ENCODE measurements at places on chromosomes 6 and 20.

- peak; percentile 53 for DNase-seq
These were observed at the start of gene FAM184A for GRCh38 chr6:119078376-119079282. Gene FAM184A (minus strand): TSS chr6:119078664. CDS start chr6:119078299, 365 bp downstream.

DNA sequence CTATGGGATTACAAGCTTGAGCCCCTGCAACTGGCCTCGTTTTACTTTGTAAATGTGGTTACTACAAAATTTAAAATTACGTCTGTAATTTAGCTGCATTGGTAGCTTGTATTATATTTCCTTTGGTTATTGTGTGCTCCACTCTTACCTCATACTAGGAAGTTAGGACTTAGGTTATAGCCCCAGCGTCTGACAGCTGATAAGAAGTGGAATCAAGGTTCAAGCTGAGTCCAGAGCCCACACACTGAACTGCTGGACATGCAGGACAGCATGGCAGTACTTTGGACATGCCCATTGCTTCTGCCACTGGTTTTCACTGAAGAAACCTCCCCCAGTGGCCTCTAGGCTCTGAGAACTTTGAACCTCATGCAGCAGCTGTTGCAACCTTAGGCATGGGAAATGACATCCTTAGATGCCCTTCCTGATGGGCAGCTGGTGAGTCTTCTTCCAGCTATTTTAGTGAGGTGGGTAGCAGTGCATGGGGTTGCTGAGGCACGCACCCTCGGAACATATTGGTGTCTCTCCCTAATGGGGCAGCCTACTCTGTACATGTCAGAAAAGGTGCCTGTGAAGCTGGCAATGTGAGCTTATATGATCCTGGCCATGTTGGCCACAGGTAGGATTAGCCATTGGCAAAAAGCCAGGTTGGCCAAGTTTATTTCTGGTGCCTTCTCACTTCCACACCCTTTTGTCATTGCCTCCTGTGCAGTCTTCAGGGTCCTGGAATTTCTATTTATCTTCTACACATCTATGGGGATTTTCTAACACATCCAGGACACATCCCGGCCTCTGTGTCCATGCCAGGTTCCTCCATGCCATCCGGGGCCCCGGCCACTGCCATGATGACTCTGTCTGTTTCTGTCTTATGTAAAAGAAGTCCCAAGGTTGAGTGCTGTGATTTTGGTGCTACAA is 85.3 kb downstream of the CDS2 start:
- DNase-seq = no peak

DNA sequence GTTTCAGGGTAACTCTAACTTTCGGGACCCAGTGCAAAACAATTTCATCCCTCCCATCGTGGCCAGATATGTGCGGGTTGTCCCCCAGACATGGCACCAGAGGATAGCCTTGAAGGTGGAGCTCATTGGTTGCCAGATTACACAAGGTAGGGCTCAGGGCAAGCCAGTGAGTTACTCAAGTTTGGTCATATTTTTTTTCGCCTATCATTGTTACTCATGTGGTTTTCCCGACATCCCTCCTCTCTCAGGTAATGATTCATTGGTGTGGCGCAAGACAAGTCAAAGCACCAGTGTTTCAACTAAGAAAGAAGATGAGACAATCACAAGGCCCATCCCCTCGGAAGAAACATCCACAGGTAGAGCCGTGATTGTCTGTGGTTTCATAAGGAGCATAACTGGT is 58.2 kb downstream of the DCBLD1 start:
- DNase-seq = no peak

GRCh38 chr6:15956205-15957106 is 172.4 kb upstream of the MYLIP start:
- no peak for DNase-seq

DNA sequence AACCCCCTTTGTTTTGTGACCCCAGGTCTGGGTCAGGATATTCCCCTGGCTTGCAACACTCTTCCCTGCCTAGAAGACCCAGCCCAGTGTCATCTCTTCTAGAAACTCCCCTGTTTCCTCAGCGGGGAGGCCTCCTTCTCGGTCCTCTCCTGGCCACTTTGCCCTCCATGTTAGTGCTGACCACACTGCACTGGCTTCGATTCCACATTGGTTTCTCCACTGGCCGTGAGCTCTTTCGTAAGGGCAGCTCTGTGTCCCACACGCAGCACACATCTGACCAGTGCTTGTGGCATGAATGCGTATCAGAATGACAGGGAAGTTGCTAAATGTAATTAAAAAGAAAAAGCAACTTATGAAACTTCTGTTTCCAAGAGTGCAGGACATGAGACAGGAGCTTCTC is 49.4 kb upstream of the FNDC1 start:
- DNase-seq = no peak

DNA sequence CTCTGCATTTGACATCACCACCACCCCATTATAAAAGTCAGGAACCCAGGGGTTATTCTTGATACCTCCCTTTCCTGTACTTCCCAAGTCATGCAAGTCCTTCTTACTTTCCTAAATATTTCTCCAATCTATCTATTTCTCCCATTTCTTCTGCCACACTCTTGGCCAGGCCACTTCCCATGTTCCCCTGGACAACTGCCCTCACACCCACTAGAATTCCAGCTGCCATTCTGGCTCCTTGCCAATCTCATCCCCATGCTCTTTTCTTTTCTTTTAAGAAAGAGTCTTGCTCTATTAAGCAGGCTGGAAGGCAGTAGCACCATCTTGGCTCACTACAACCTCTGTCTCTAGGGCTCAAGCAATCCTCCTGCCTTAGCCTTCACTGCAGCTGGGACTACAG is 15.2 kb downstream of the DEFB132 start:
- no peak for DNase-seq

GRCh38 chr6:169086020-169086419 is 167.6 kb downstream of the THBS2 start:
- DNase-seq = no peak

GRCh38 chr6:131652472-131652871 is 15.4 kb downstream of the ENPP3 start:
- no peak for DNase-seq

DNA sequence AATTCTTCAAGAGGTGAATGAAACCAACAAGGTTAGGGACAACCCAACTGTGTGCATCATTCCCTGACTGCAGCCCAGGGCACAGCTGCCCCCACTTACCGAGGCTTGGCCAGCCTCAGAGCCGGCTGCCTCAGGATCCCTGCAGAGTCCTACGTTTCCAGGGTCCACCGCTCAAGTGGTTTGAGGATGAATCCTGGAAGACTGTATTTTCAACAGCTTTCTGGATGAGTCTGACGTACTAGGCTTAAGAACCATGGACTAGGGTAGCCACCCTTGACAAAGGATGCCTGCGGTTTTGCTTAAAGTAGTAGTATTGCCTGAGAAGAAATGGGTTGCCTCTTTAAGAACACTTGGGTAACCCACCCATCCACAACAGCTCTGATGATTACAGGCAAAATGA is 101.4 kb downstream of the FOXC1 start:
- DNase-seq = no peak

- DNase-seq = no peak
These were observed 171.4 kb upstream of the SYNDIG1 start for GRCh38 chr20:24297993-24298392.

DNA sequence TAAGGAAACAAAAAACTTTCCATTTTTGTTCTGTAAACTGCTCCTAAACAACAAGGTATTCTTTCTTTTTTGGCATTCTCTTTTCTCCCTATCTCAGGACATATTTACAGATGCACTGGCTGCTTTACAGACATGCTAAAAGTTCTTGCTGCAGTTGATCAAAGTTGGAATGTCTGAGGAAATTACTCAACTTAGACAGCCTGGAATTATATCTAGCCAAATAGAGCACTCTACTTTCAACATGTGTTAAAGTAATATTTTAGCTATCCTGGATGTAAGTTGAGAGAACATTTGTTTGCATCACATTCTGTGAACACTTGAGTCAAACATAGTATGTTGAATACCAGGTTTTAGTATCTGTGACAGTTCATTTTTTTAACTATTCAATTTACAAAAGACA is 24.8 kb downstream of the TASP1 start:
- DNase-seq = no peak

DNA sequence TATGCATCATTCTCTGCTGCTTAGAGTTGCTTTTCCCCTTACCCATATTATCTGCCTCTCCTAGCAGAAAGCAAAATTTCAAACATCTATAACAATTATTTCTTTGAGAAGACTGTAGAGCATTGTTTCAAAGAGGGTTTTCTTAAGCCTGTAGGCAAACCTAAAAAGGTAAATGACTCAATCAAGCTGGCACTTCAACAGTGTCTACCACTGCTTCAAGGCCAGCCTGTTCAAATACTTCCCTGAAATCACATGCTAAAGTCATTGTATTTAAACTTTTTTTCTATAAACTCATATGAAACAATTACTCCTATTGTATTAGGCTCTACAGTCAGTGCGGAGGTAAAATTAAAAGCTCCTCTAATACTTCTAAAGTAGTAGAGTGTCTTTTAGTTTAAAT is 87.1 kb downstream of the OGFRL1 start:
- DNase-seq = no peak

GRCh38 chr6:110938171-110938570 is 20.3 kb upstream of the GTF3C6 start:
- DNase-seq = no peak

- no peak for DNase-seq
These were observed 50.3 kb downstream of the MYB start for GRCh38 chr6:135231469-135231844.

DNA sequence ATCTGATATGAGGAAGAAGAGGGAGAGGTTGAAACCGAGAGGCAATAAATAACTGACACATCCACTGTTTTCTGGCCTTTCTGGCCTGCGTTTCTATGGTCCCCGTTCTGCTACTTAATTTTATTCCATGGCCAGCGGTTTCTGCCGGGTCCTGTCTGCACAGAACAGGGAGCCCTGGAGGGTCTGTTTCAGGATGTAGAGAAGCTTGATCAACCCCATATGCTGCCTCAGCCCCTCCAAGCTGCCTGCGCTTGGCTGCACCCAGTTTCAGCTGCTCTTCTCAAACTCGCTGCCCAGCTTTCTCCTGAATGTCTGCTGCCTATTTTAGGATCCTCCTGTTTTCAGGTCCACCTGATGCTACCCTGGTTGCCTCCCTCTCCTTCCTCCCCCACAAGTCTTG is 18.5 kb upstream of the PACSIN1 start:
- no peak for DNase-seq

DNA sequence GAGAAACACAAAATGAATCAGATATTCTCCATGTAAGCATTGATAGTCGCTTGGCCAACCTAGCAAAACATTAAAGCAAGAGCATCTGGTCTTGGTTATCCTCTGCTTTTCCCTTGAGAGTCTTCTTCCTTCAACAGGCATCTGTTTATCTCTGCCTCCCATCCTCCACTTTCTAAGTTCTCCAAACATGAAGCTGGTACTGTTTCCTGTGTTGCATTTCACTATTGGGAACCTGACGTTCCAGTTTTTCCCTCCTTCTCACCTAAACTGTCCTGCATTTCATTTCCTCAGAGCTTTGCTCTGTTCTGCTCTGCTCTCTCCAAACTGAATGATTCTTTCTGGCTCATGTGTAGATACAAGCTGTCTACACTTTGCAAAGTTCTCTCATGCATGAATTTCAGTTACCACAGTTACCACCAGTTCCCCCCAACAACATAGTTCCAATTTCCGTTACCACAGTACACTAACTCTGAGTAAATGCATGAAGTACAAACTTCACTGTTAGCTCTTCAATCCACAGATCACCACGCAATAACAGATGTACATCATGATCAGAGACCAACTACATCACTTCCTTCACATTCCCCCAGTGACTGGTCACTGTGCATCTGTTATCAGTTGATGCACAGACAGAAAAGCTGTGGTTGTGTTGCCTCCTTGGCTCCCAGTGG is 86.7 kb upstream of the F13A1 start:
- DNase-seq = no peak

GRCh38 chr6:168216117-168216516 is 103.5 kb downstream of the DACT2 start:
- DNase-seq = no peak

GRCh38 chr6:1250489-1251197 is 61.3 kb upstream of the FOXQ1 start:
- no peak for DNase-seq

DNA sequence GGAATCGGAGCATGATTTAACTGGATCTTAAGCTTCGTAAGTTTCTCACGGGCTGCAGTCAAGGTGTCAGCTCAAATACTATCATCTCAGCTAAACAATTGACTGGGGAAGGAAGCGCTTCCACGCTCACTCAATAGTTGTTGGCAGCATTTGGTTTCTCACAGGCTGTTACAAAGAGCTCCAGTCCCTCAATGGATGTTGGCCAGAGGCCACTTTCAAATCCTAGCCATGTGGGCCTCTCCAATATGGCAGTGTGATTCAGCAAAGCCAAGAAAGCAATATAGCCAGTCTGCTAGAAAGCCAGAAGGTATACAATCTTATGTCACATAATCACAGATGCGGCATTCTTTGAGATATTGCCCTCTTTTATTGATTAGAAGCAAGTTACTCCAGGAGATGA is 98.3 kb upstream of the PHACTR1 start:
- DNase-seq = no peak

GRCh38 chr6:28816909-28817807 is 106.6 kb downstream of the TRIM27 start:
- DNase-seq = peak; percentile 71

GRCh38 chr6:31822036-31822821 is 5.3 kb upstream of the HSPA1B start:
- DNase-seq = peak; percentile 79

DNA sequence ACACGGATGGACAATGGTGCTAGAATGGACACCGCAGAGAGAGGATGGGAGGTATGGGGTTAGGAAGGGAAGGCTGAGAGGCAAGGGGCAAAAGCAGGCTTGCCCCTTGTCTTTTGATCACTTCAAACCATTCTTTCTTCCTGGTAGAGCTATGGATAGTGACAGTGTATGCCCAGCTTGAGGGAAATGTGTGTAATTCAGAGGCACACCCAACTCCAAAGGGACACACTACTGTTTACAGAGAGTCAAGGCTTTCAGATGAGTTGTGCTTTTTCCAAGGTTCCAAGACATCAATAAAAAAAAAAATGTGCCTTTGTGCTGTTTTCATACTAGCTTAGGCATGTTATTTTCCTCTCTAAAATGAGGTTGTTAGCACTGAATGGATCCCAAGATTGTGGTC is 185.0 kb downstream of the MCHR2 start:
- no peak for DNase-seq

- no peak for DNase-seq
These were observed 6.3 kb downstream of the MICAL1 start for GRCh38 chr6:109449064-109449794.

- DNase-seq = no peak
These were observed 8.0 kb upstream of the NKX2-2 start for GRCh38 chr20:21521596-21522480.

DNA sequence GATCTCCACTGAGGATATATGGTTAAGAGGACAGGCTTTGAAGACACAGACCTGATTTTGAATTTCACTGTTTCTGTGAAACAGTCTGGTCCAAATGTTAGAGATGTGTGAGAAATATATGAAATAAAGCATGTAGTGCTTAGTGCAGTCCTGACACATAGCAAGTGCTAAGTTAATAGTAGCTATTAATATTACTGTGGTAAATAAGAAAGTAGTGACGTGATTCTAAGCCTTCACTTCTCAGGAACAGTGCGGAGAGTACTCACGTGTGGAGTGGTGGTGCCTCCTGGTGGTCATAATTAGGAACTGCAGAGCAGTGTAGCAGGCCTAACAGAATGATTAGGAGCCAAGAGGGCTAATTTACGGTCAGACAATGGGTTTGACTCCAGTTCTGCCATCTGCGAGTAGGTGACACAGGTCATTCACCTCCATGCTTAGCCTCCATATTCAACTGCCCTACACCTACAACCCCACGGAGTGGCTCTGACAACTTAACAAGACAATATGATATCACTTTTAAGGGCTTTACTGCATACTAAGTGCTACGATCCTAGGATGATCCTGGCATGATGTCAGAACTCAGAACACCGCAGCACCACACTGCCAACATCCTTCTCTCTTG is 106.2 kb downstream of the JPH2 start:
- no peak for DNase-seq
